CD4-positive, alpha-beta T cell treated with Interferon gamma for 1 hour (primary cell): ENCODE measurements at places on chromosomes 6 and 20.

- no peak for DNase-seq
These were observed 41.5 kb downstream of the ELMO2 start for GRCh38 chr20:46364670-46365486.

DNA sequence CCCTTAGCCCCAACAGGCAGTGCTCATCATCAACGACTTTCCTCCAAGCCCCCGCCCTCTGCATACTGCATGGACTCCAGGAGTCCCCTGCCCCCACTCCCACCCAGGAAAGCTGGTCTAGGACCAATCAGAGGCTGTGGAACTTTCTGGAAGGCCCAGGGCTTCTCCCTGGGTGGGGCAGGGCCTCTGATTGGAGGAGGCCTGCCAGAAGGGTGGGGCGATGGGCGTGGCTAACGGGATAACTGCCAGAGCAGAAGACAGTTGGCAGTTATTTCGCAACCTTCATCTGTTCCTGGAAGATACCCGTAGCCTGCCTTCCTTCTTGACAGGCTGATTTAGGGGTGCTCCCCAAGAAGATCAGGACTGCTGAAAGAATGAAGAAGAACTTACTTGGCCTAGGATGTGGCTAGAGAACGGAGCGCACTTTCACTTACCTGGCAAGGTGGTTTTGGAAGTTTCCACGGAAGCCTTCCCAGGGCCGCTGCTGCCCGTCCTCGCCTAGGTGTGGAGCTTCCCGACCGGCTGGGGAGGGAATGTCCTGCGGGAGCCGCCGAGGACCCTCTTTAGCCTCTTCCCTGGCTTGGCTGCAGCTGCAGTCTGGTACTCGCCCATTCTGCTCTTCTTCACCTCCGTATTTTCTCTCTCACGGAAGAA is 209.0 kb downstream of the LRFN2 start:
- no peak for DNase-seq

GRCh38 chr20:45987108-45987780 is 15.2 kb upstream of the ZNF335 start:
- peak; percentile 70 for DNase-seq

DNA sequence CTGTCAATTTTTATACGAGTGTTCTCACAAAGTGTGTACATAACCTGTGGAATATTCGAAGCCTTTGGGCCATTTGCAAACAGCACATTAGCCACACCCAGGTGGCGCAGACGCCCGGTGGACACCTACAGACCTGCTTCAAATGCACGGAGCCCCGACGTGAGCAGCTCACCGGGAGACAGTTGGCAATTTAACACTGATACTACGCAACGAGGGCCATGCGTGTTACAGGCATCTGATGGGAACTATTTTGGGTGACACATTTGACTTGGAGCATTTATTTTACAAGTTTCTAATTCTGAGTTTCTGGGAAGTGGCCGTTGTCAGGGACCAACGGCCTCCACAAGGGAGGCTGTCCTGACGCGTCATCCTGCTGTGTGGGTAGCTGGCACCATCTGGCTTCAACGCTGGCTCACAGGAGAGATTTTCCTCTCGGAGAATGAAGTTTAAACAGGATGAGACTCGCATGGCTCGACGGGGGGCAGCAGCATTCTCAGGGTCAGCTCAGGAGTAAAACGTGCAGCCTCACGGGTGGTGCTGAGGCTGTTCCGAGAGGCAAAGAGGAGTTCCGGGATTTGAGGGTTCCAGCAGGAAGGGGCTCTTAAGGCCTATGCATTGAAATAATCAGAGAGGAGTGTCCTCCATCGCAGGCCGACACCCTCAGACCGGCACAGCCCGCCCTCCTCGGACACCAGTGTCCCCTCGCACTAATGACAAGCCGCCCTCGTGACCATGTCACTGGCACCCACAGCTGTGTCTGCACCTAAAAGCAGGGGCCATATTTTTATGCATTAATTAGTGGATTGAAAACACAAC is 207.4 kb downstream of the DLL1 start:
- DNase-seq, result no peak

- no peak for DNase-seq
These were observed 21.4 kb downstream of the ARFGEF3 start for GRCh38 chr6:138182939-138183789.

GRCh38 chr6:152701081-152701862 is 3.6 kb downstream of the MYCT1 start:
- DNase-seq, result no peak

DNA sequence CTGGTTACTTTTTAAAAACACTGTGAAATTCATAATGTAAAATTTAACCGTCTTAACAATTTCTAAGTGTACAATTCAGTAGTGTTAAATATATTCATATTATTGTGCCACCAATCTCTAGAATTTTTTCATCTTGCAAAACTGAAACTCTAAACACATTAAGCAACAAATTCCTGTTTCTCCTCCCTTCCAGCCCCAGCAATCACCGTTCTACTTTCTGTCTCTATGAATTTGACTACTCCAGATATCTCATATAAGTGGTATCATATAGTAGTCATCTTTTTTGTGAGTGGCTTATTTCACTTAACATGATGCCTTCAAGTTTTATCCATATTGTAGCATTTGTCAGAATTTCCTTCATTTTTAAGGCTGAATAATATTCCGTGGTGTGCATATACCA is 44.7 kb downstream of the RSPH3 start:
- no peak for DNase-seq

DNA sequence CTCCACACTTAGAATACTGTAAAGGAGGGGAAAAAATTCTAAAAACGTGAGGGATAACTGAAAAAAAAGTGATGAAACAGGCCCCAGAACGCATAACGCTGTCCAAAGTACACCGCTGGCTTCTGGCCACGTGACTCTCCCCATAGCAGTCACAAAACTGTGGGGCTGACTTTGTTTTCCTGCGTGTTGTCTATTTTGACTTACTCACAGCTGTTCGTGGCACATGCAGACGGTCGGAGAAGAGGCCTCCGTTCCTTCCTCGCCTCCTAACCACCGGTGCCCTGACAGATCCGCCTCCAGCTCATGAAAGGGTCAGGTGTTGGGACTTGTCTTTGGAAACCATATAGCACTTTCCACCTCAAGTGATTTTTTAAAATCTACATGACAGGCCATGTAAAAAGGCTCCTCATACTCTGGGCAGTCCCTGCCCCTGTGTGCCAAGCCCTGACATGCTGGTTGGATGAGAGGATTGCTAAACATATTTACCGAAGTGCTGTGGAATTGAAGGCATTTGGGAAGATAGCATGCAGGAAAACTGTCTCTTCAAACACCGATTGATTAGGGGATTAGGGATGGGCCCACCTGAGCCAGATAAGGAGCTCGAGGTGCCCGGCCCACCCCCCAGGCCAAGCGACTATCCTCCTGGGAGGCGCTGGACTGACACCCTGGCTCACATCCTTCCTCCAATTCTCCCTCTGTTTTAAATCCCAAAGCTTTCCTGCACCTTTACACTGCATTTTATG is 54.8 kb downstream of the DACT2 start:
- no peak for DNase-seq

- DNase-seq, result no peak
These were observed 7.6 kb downstream of the SLC44A4 start for GRCh38 chr6:31871046-31871659.

- DNase-seq, result no peak
These were observed 1.1 kb upstream of the MAP3K5 start for GRCh38 chr6:136793363-136793762.

- DNase-seq, result no peak
These were observed 199.9 kb downstream of the LRFN2 start for GRCh38 chr6:40387127-40387870.

DNA sequence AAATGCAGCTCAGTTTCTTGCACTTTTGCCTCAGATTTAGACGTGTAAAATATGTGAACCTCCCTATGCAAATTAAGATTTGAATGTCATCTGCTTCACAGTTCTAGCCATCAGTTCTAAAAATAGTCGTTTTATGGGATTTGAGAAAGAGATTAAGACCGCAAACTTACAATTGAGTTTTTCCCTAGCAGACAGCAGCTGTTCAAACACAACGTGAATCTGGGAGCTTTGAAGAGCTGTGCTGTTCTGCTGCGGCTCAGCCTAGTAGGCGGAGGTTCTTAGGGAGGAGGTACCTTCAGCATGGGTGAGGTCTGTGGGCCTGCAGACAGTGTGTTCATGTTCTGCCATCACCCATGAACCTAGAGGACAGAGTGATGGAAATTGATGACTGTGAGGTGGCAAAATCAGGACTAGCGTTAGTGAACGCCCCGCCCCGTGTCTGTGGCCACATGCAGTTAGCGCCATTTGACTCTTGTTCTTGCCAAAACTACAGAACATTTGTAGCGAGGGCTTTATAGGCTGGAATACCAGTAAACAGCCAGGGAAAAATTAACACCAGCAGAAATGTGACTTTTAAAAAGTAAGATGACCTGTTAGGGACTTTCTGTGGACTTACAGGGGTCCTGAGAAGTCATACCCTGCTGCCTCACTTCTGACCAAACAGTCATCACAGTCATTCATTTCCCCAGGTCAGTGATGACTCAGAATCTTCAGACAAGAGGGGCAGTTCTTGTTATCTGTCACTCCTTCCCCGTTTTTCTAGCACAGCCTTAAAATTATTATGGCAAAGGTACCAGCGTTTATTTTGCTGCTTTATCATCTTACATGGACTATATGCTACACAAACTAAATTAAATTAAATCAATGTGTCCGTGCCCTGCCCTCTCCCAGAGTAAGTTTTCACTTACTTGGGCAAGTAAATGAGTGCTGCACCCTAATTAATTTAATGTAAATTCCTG is 84.3 kb upstream of the TMEM181 start:
- no peak for DNase-seq

DNA sequence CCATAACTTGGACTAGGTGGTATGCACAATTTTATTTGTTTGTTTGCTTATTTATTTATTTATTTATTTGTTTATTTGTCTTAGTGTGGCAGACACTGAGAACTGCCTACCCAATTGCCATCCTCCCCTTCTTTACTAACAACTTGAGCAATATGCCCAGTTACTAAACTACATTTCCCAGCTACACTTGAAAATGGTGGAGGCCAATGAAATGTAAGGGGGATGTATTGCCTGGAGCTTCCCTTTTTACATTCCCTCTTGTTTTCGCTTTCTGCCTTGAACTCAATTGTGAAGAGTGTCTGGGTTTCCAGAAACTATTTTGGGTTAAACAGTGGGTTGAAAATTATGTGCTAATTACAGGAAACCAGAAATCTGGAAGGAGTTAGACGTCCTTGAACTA is 152.7 kb upstream of the FKBP1C start:
- DNase-seq, result no peak

- no peak for DNase-seq
These were observed 155.3 kb downstream of the DHX35 start for GRCh38 chr20:39117491-39117890.

- DNase-seq, result no peak
These were observed 30.0 kb downstream of the TFAP2A start for GRCh38 chr6:10384610-10385523.

DNA sequence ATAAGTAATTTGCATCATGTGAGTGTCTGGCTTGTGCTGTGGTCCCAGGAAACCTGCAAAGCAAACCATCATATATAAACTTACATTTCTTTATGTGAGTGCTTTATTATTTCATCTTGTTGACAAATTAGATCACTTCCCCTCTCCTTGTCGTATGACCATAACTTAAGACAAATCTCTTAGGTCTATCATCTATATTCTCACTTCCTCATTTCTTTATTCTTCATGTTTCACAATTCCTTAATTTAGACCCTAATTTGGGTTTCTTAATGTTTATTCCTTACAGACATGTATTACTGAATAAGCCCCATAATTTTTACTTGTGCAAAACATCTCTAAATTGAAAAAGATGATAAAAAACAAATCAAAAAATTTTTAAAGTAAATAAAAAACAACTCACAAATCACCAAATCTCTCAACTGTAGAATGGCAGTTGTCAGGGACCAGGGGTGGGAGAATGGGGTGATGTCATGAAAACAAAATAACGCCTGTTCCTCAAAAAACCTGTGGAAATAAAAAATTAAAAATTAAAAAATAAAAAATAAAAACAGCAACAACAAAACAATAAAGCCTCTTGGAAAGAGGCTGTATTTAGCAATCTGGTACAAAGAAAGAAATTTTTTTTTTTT is 49.5 kb upstream of the FBXO30 start:
- no peak for DNase-seq

- no peak for DNase-seq
These were observed 330.0 kb downstream of the ZFAND3 start for GRCh38 chr6:38149531-38149930.

GRCh38 chr6:8481727-8482126 is 46.4 kb upstream of the SLC35B3 start:
- no peak for DNase-seq

DNA sequence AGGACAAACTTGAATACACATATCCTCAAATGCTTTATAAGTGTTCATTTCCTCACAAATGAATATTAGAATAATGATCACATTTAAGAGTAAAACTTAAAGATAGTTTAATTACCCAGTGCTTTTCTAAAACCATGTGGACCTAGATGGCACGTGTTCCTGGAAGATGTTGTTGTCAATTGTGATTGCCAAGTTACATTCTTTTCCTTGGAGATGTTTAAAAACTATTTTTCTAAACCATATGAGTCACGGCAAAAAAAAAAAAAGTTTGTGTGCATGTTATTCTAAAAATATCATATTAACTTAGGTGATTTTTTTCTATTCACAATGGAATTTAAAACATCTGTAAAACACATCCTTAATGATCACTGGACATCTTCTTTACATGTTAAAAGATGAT is 51.1 kb downstream of the RCAN2 start:
- DNase-seq, result no peak

- no peak for DNase-seq
These were observed 336.5 kb downstream of the KIF16B start for GRCh38 chr20:16236589-16237241.
